D721Med (cell line): ENCODE measurements at places on chromosomes 5 and 9.

GRCh38 chr5:39130716-39131115, 56.5 kb upstream of the RICTOR start:
- DNase-seq = no peak

- no peak for DNase-seq
These were observed 309.1 kb downstream of the SPOCK1 start for GRCh38 chr5:137190031-137190430.

- no peak for DNase-seq
These were observed 520.3 kb downstream of the CDH9 start for GRCh38 chr5:26518065-26518464.

GRCh38 chr9:134676361-134676760, 34.8 kb downstream of the COL5A1 start:
- DNase-seq = no peak

- no peak for DNase-seq
These were observed 107.3 kb downstream of the ZDHHC21 start for GRCh38 chr9:14585730-14586473.
